ENCODE measurements at places on chromosomes 2 and 18.

GRCh38 chr2:165015052-165015642, 59.8 kb upstream of the SLC38A11 start:
- peak; percentile 39 for DNase-seq

DNA sequence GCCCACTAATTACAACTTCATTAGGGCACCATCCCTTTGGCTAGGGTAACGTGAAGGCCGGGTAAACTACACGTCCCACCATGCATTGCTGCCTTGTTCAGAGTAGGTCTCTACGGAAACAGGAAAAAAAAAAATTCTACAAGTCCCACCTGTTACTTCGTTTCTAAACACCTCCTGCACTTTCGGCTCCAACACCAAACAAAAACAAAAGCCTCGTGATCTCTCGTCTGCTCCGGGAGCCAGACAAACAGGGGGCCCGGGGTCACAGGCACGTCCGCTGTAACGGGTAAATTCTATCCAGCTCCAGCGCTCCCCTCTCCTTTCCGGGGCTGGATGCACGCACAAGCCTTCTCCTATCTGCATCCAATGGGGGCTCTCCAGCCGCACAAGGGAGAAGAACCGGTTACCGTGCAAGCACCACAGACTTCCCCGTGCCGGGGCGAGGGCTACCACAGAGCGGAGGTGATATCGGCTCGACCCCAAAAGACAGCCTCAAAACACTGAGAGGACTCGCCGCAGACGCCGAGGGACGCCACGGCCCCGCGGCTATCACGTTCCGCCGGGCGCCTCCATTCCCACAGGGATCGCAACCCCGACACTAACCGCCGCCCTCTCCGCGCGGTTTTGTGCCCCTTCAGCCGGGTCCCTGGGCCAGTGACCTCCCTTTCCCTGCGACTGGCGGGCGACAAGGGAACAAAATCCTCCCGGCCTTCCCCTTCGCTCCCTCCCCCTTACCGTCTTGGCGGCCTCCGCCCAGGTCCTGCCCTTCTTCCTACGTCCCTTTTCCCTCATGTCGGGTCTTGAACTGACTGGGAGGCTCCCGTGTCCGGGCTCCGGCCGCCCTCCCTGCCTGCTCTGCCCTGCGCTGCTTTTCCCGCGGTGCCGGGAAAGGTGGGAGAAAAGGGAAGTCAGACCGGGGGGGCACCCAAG, 591 bp downstream of the ASXL2 start:
- peak; percentile 64 for DNase-seq

GRCh38 chr2:86335865-86336674, 1.4 kb downstream of the REEP1 start:
- no peak for DNase-seq

DNA sequence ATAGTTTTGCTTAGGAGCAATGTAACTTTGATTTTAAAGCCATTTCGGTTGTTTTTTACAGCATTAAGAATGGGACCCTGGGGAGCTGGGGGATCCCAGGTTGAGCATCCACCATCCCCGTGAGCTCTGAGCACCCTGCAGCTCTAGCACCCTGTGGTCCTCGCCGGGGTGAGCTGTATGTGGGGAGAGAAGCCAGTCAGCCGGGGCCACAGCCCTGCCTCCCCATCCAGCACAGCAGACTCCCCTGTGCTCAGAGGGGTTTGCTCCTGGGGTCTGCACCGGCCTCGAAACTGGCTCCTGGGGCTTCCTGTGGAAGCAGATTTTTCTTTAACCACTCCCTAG, 1.3 kb downstream of the COL6A3 start:
- no peak for DNase-seq

GRCh38 chr2:17747684-17748452, 5.7 kb downstream of the SMC6 start:
- no peak for DNase-seq

GRCh38 chr18:48749768-48750167, 201.0 kb downstream of the SMAD7 start:
- DNase-seq = no peak

GRCh38 chr2:215216806-215217205, 78.4 kb upstream of the ABCA12 start:
- no peak for DNase-seq

- DNase-seq = no peak
Measured at GRCh38 chr2:219291910-219292490, 12.8 kb downstream of the DNAJB2 start.

DNA sequence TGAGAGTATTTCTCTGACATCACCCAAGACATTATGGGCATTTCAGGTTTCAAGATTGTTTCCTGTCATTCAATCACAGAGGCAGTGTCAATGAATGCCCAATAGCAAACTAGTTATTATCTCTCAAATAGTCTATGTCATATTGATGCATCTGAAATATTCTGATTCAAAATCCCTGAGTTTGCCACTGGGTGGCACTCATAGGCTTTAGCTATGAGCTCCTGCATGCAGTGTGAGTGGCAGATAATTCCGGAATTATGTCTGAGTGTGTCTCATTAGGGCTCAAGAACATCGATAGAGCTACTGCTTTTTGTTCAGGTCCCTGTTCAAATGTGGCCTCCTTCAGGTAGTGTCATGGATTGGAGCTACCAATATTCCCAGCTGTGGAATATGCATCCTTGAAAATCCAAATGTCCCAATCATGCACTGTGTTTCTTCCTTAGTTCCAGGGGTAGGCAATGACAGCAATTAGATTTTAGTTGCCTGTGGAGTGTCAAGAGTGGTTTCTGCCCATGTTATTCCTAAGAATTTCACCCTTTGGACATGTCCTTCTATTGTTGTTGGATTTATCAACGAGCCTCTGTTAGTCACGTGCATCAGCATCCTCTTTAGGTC, 7.8 kb upstream of the OR6B3 start:
- peak; percentile 34 for DNase-seq

GRCh38 chr2:30862054-30862651, 54.9 kb upstream of the CAPN13 start:
- DNase-seq = peak; percentile 30

GRCh38 chr2:142472382-142472781, 341.6 kb upstream of the LRP1B start:
- no peak for DNase-seq

GRCh38 chr2:28530782-28531181, 34.9 kb downstream of the PLB1 start:
- DNase-seq = no peak

DNA sequence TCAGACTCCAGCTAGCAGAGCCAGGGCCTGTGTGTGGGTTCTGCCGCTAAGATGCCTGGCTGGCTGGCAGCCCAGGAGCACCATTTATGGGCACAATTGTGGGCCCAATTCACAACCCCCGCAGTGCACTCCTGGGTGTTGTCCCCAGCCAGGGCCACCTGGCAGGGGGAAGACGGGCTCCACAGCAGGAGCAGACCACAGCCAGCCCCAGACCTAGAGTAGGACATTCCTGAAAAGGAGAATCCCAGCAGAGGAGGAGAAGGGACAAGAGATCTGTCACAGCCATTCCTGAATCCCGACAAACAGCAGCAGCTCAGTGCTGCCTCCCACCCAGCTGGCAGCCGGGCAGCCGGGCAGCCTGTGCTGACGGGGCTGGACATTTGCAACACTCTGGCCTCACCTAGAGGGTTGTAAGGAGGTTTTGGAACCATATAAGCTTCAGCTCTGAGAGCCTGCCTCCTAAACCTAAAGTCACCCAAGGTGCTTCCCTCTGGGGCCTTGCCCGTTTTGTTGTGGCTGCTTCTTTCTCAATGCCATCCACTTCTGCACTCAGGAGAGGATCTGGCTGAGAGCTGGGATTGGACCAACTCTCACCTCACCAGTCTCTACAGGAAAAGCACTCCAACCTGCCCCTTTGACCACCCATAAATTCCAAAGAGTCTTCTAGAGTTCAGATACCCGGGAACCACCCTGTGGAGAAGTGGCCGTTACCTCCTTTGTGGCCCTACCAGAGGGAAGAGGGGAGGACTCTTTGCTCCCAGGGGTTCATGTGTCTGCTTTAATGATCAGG, 4.1 kb upstream of the TMEM177 start:
- DNase-seq = no peak

DNA sequence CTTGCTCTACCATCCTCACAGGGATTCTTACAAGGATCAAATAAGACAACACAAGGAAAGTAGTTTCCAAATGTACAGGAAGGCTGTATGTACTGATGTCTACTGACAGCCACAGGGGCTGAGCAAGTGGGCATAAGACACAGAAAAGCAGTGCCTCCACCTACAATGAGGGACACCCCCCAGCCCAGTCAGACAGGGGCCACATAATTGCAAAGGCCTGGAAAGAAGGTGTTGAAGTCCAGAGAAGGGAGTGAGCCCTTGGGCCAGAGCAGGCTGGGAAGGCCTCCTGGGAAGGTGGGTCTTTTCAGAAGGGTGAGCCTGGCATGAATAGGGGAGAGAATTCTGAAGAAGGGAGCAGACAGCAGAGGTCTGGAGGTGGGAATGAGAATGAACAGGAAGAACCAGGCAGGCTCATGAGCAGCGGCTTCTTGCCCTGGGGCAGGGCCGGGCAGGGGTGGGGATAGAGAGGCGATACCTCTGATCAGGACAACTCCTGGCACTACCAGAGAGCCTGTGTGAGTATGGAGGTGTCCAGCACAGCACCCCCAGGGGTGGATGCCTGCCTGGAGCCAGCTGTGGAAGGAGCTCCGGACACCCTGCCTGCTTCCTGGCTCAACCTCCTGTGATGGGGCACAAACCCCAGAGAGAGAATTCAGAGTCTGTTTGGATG, 30.1 kb downstream of the HS1BP3 start:
- no peak for DNase-seq

GRCh38 chr2:197055045-197055444, 128.5 kb upstream of the PGAP1 start:
- no peak for DNase-seq

DNA sequence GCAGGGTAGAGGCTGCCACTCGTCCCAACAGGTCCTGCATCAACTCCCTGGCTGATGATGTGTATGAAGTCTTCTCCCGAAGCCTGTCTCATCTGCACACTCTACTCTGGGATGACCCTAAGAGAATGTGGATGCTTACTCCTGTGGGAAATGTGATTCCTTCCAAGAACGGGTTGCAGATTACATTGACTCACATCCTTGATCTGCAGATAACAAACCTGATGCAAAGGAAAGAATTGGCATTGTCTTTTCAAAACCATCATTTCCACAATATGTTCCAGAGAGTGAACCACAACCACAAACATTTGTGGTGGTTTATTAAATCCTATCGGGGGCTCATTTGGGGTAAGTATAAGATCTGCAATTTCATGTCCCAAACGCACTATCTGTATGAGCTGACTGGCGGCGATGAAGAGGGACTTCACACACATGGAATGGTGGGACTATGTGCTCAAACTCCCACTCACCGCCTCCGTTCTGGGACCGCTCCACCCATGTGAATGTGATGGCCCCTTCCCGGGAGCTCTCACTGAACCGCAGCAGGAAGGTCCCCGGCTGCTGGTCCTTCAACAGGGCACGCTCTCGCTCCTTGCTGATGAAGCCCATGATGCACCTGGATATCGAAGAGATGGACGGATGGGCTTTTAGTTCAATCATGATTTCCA, 35.5 kb downstream of the STAT1 start:
- DNase-seq = no peak

- no peak for DNase-seq
Measured at GRCh38 chr2:104853534-104854497, at the start of gene POU3F3. Gene POU3F3 (plus strand): TSS chr2:104854115. CDS start chr2:104855511, 1,396 bp downstream.

DNA sequence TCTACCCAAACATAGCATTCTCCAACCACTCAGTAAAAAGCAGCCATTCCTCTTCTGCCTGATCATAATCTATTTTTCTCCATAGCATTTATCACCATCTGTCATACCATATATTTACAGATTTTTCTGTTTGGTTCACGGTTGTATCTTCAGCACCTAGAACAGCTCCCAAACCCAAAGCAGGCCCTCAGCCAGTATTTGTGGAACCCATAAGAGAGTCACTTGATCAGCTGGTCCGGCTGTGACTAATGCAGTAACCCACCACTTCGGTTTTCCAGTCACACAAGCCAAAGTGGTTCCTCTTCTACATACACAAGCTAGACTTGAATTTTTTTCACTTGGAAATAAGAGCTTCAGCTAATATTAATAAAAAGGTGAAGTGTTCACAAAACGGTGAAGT, 511.6 kb upstream of the CELF4 start:
- no peak for DNase-seq

GRCh38 chr2:216677439-216678097, 17.8 kb downstream of the IGFBP5 start:
- DNase-seq = no peak

GRCh38 chr2:81247648-81248047, 943.1 kb upstream of the LRRTM1 start:
- no peak for DNase-seq

- DNase-seq = no peak
Measured at GRCh38 chr2:44360749-44361329, 455 bp downstream of the PREPL start.

DNA sequence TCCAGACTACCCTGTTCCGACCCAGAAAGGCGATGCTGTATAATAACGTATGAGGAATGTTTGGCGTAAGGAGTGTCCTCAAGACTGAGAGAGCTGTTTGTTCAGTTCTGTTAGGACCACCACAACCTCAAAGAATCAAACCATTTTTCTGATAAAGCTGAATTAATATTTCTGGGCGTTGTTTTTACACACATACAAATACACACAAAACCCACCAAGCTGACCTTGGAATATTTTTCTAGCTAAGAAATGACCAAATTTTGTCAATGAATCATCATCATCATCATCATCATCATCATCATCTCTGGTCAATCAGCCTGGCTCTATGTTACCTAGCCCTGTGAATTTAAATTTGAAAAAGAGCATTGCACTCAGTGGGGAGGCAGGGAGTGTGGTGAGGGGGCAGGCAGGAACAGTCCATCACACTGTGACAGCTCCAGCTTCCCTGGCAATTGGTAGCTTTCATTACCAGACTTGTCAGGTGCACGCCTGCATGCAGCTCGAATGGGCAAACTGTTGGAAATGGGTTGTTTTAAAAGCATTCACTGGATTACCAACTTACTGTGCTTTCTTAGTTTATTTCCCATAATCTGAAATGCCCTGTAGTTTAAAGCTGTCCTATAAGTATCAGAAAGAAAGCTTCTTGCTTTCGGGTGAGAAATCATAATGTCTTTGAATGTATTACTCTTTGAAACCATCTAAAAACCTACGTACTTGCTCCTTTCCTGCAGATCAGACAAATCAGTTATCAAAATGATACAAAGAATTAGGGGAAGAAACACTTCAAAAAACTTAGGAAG, 6.9 kb upstream of the POU3F3 start:
- DNase-seq = no peak

- no peak for DNase-seq
Measured at GRCh38 chr2:208872591-208872990, 466.0 kb downstream of the PTH2R start.

DNA sequence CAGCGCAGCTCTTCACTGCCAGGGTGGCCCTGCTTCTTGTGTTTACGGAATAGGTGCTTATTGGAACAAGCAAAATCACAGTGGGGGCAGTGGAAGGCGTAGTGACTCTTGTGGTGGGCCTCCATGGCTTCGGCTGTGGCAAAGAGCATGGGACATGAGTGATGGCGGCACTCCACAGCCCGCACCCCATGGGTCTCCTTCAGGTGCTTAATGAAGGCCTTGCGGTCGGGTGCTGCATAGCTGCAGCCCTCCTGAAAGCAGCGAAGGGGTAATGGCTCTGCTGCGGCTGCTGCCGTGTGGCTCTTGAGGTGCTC, 10.7 kb downstream of the ZNF142 start:
- no peak for DNase-seq

GRCh38 chr2:106261871-106262321, 67.8 kb upstream of the UXS1 start:
- no peak for DNase-seq
